ENCODE measurements at places on chromosomes 6 and 20.

DNA sequence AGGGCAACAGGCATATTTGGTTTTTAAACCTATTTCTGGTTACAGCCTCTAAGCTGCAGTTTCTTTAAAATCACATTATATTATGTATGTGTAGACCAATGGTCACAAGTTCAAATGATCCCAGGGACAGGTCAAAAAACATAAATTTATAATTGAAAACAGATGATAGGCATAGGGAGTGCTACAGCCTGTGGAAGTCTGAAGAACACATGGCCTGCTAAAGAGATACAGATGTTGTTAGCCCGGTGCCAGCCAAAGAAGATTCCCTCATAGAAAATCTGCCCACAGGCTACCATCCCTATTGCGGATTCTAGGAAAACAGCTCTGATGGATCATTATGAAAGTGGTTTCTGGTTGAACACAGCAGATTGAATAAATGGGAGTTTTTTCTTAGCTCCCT is 65.3 kb downstream of the NRSN1 start:
- DNase-seq: no peak

GRCh38 chr6:51930602-51931001 is 156.8 kb downstream of the PKHD1 start:
- DNase-seq: no peak

GRCh38 chr6:97689078-97689754 is 406.2 kb upstream of the MMS22L start:
- DNase-seq: no peak

DNA sequence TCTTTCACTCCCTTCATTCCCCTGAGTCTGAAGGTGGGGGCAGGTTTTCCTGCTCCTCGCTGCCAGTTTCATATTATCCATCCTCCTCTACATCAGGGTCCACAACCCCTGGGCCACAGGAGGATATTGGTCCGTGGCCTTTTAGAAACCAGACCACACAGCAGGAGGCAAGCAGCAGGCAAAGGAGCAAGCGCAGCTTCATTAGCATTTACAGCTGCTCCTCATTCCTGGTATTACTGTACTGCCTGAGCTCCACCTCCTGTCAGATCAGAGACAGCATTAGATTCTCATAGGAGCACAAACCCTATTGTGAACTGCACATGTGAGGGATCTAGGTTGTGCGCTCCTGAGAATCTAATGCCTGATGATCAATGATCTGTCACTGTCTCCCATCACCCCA is 380.3 kb downstream of the ARHGAP18 start:
- DNase-seq: no peak

DNA sequence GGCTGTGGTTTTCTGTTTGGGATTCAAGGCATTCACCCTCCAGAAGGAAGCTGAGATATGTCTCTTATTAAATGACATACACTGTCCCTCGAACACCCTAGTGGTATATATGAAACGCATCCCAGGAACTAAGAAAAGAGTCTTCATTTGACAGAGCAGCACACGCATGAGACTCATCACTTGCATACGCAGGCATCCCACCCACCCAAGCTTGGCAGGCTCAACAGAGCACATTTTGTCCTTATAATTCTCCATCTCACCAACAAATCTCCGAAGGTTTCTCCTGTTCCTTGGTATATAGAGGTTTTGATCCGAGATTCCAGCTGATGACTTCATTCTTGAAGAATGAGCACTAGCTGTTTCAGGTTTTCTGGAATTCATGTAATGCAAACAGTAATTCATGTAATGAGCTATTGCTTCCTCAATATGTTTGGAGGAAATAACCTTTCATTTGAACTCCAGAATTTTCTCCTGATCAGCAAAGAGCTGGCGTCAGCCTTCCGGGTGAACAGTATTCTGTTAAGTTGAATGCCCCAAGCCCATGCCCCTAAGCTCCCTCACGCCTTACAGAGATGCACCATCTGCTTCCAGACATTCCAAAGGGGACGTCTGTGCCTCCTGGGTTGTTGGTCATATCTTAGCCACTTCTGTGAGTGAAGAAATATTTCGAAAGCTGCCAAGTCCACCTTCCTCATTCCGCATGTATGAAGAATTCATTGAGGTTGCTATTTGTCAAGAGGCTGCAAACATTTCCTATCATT is 66.0 kb upstream of the CDH4 start:
- no peak for DNase-seq

All from stimulated activated CD8-positive, alpha-beta memory T cell treated with anti-CD3 and anti-CD28 coated beads, Interleukin-15, amount 100 ng/mL, for 4 hours (primary cell).